ENCODE measurements at places on chromosomes 4 and X.

DNA sequence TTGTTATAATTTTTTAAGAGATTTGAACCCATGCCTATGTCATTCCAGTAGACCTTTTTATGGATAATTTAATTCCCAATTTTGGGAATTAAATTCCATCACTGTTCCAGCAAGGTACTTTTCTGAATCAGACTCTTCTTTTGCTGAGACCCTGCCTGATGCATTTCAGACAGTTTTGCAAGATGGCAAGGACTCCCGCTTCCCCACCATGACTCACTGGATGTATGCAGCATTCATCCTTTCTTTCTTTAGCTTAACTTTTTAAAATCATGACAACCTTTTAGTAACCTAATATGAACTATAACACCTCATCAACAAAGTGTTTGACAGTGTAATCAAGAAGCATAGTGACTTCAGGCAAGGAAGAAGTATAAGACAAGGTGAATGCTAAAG is 178.1 kb upstream of the LEF1 start:
- no peak for DNase-seq

GRCh38 chr4:13893211-13893610 is 265.7 kb upstream of the BOD1L1 start:
- DNase-seq: no peak

DNA sequence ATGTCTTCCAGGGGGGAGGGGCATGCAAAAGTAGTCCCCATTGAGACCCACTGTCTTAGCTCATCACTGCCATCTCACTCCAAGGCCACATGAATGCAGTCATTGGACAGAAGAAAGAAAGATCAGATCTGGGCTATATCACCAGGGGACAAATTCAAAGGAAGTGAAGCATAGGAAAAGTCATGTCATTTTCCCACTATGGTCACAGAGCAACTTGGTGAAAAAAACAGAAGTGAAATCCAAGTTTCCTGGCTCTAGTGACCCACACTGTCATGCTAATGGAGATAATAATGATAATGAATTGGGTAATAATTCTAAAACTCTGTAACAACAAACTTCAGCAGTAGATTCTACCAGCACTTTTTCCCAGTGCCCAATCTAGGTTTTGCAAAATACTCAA is 9.9 kb downstream of the LHFPL1 start:
- DNase-seq: no peak

- DNase-seq: no peak
These were observed 69.5 kb downstream of the PLAC1 start for GRCh38 chrX:134588806-134589205.

- no peak for DNase-seq
These were observed 244.8 kb upstream of the PSAPL1 start for GRCh38 chr4:7679406-7680040.

- DNase-seq: no peak
These were observed 1594.7 kb downstream of the TECRL start for GRCh38 chr4:62814510-62815047.

- no peak for DNase-seq
These were observed 277.6 kb downstream of the SPANXN1 start for GRCh38 chrX:145524931-145525330.

DNA sequence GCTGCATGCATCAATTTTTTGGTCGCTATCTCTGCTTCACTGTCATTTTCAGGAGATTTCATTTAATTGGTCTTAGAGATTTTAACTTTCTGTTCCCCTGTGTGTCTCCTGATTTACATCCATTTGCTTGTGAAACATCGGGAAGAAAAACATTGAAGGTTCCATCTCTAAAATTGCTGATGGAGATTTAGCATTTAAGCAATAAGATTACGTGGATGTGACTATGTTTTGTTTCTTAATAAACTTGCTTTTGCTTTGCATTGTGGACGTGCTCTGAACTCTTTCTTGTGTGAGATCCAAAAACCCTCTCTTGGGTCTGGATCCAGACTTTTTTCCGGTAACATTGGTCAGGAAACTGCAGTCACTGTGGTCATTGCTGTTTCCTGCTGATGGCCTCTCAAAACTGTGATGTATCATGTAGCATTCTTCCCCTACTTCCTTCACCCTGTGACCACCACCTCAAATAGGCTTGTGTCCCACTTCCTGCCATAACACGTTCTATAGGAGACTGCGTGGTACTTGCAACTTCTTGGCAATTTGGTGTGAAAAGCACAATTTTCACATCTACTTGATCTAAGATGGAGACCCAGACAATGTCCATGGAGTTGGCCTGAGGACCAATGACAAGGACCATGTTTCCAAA is 4.9 kb downstream of the CXCL2 start:
- DNase-seq: no peak

- DNase-seq: no peak
These were observed 637 bp downstream of the MAMLD1 start for GRCh38 chrX:150363561-150364346.

DNA sequence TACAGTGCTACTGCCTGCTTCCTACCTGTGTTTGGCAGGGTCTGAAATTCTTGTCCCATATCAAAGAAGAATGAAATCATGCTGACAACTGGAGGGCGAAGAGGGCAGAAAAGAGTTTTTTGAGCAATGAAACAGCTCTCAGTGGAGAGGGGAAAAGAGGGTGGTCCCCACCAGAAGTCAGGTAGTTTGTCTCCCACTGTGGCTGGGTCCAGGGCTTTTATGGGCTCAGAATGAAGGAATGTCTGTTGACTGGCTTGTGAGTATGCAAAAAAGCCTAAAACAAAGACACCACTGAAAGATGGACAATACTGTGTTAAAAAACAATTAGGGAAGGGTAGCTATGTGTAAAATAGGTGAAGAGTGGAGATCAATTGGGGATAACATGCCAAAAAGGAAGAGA is 115.0 kb downstream of the ADAM29 start:
- no peak for DNase-seq

All from NT2/D1 (cell line).